Cerebellar cortex (tissue), 1 donor: ENCODE measurements at places on chromosomes 7 and 10.

DNA sequence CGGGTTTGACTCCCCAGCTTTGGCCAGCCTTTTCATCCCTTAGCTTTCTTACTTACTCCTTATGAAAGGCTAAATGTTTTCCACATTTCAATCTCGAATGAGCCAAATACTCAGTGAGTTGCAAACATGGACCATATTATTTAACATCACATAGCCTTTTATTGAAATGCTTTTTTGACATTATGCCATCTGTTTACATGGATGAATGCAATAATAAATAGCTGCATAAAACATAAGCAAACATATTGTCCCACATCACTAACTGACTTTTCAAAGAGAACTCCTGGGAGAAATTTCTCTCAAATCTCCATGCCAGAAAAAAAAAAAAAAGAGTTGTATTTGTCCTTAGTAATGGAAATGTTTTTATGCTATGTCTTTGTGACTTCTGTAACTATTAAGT lies 134.9 kb downstream of the LSMEM1 start:
- DNase-seq: no peak

GRCh38 chr10:73590881-73591799 lies at the start of gene USP54:
Gene USP54 (minus strand): TSS chr10:73591342. CDS start chr10:73575658, 15,684 bp downstream.
- DNase-seq: no peak

DNA sequence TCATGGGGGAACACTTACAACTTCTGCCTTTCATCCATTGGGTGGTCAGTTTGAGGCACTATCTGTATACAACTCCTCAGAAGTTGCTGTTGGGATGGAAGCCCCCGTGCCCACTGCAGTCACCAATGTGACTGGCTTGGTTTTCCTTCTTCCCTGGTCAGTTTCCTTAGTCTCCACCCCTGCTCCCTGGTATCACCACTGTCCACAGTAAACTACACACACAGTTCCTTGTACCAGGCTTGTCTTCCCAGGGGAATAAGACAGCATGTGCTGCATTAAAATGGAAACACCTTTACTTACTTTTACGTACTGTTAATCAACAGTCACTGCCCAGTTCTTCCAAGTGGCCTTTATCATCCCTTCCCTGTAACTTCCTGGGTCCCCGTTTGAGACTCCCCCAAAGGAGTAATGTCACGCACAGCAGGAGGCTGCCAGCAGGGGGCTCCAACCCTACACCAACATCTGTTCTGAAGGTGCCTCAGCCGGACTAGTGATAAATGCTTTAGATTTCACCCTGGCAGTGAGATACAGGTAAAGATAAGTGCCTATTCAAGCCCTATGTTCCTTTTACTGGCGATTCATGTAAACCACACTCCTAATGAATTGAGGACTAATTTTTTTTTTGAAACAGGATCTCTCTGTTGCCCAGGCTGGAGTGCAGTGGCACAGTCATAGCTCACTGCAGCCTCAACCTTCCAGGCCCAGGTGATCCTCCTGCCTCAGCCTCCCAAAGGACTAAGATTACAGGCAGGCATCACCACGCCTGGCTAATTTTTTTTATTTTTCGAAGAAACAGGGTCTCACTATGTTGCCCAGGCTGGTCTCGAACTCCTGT lies 45.3 kb upstream of the PIK3AP1 start:
- peak; percentile 21 for DNase-seq

GRCh38 chr10:110306452-110306768 lies 1.7 kb upstream of the SMNDC1 start:
- no peak for DNase-seq

- DNase-seq: no peak
Measured at GRCh38 chr10:30073767-30074060, 14.3 kb upstream of the JCAD start.

- DNase-seq: no peak
Measured at GRCh38 chr10:72539137-72539536, 86.7 kb downstream of the MICU1 start.

DNA sequence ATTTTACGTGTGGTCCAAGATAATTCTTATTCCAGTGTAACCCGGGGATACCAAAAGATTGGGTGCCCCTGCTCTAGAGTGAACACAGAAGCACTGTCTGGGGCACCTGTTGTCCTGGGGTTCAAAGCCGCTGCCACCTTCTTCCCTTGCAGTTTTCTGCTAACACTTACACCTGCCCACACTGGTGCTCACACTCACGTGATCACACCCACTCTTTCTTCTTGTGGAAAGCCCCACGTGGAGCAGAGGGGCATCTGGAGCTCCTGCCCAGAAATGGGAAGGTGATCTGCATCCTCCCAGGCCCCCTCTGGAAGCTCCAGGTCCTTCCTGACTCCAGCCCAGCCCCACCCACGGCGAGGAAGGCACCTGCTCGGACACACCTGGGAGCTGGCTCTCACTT lies 42.9 kb downstream of the PTPRN2 start:
- DNase-seq: no peak

GRCh38 chr7:593324-594115 lies 73.9 kb upstream of the PDGFA start:
- peak; percentile 24 for DNase-seq

DNA sequence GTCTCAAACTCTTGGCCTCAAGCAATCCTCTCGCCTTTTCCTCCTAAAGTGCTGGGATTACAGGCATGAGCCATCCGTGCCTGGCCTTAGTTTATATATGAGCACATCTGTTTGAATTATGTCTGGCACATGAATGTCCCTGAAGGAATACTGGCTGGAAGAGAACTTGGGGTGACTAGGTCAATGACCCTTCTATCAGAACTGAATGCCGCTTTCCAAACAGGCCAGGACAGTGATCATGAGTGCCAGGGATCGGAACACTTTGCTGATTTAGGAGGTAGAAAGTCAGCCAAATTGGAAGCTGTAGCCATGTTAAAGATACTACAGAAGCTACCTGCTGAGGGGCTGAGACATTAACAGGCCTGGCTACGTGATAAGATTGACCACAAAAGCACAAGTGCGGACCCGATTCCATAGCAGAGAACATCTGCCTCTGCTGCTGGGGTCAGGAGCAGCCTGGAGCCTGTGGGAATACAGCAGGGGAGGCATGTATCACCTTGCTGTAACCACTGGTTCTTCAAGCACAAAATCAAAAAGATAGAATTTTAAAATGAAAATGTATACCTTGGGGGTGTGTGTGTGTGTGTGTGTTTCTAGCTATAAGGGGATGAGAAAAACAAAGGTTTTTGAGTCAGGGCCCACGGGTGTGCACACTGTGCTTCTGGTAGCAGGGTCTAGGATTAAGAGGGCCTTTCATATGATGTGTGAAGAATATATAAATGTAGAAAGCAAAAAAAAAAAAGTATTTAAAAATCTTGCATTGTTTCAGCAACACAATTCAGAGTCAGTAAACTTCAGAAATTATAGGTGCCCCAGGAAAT lies 293.7 kb downstream of the BBS9 start:
- no peak for DNase-seq
